ENCODE measurements at places on chromosomes 13 and 19.

DNA sequence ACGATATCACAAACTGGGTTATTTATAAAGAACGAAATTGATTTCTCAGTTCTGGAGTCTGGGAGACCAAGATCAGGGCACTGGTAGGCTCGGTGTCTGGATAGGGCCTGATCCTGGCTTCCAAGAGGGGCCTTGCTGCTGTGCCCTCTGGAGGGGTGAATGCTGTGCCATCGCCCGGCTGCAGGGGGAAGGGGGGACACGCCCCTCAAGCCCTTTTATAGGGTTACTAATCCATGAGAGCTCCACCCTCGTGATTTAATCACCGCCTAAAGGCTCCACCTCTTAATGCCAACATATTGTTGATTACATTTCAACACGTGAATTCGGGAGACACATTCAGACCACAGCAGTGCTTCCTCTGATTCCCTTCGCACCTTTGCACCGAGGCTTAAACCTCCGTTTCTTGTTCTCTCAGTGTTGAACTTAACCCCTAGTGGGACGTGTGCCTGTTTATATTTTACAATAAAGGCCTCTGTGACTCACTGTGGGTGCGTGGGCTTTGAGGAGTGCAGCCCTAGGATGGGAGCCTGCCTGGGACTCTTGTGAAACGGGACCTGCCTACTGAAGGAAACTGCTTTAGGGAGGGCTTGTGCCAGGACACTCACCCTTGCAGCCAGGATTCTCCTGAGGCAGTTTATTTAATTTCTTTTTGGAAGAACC lies 52.4 kb upstream of the SPATA13 start:
- no peak for DNase-seq

GRCh38 chr19:41844601-41845000 lies at the start of gene LYPD4:
Gene LYPD4 (minus strand): TSS chr19:41844683. CDS start chr19:41839285, 5,398 bp downstream.
- no peak for DNase-seq

- DNase-seq: no peak
Observed at GRCh38 chr19:58570770-58571574, 2.2 kb downstream of the MZF1 start.

DNA sequence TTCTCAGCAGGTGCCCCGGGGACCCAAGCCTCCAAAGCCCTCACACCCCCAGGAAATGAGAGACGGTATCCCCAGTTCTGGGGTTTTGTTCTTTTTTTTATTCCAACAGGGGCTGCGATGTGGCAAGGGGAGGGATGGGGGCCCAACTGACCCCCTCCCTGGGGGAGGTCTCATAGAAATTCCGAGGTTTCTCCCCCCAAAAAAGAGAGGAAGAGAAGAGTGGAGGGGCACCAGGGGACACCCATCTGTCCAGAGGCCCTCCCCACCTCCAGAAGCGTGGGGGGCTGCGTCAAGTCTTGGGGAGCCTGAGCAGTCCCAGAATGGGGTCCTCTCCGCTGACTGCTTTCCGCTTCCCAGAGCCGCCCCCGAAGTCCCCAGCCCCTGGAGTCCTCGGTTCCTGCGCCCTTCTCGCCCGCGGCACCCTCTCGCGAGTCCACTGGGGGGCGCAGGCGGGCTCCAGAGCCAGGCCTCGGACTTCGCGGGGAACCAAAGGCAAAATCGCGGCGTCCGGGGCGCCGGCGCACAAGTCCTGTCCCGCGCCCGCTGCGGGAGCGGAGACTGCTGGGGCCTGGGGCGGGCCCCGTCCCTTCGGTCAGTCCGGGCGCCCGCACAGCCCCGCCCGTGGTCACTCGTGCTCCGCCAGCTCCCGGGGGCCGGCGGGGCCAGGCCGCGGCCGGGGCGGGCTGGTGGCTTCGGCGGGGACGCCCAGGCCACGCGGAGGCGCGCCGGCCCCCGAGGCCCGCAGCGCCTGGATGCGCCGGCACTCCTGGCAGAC lies 4.4 kb upstream of the ATP1A3 start:
- peak; percentile 23 for DNase-seq

DNA sequence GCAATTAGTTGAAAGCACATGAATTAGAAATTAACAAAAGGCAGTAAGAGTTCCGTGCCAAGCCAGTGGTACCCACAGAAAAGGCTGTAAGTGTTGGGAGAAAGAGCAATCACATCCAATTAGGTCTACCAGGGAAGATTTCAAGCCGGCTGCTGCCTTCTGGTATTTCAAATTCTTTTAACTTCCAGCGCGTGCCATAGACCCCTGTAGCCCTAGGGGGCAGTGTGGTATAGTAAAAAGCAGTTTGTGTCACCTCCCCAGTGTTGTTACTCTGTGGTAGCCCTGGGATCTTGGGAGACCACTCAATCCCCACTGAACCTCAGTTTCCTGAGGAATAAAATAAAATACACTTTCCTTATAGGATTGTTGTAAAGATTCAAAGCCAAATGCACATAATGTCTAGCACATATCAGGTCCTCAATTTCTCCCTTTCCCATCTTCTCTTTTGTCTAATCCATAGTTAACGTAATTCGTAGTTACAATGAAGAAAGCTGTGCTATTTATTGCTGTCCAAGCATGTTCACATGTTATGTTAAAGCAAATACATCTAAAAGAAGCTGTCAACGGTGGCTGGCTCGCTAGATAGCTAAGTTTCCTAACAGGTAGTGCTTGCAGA lies 230.2 kb downstream of the TDRD3 start:
- DNase-seq: no peak

DNA sequence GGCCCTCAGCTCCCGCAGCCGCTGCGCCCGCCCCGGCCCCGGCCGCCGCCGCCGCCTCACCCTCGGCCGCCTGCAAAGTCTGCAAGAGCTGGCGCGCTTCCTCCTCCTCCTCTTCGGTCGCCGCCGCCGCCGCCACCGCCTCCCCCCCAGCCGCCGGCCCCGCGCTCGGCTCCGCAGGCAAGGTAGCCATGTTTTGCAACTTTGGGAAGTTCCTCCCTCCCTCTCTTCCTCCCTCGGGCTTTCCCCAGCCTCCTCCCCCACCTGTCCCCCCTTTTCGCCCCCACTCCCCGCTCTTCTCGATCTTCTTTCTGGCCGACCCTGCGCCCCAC lies 433 bp downstream of the SIX5 start:
- no peak for DNase-seq

GRCh38 chr13:98524391-98524790 lies 52.5 kb downstream of the STK24 start:
- DNase-seq: no peak

GRCh38 chr13:65725006-65725405 lies 1505.1 kb downstream of the PCDH9 start:
- DNase-seq: no peak

DNA sequence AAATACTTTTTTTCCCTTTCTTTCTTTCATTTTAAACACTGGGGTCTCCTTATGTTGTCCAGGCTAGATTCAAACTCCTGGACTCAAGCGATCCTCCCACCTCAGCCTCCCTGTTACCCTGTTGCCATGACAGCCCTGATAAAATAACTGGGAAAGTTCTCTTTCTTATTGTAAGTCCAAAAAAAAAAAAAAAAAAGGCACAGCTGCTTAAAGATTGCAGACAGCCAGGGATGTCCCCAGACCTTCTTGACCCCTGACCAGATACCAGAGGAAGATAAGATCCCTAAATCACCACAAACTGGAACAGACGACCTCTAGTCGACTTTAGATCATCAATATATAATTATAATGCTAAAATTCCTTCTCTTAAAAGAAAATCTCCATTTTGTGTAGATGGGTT lies 1.1 kb upstream of the MVB12A start:
- DNase-seq: no peak

DNA sequence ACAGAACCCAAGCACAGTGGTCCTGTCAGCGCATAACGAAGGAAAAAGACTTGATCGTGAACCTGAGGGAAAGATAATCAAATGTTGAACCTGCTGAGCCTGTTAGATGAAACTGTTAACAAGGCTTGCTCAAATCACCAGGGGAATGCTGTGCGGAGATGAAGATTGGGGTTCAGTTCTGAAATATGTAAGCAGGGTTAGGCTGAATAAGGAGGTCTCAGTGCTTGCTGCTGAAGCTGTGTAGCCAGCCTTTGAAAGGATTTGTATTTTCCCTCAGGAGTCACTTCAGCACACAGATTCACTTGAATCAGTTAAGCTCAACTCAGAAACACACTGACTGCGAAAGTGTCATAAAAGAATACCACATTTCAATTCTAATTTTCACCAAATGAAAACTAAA lies 793.5 kb downstream of the OLFM4 start:
- DNase-seq: peak; percentile 0

DNA sequence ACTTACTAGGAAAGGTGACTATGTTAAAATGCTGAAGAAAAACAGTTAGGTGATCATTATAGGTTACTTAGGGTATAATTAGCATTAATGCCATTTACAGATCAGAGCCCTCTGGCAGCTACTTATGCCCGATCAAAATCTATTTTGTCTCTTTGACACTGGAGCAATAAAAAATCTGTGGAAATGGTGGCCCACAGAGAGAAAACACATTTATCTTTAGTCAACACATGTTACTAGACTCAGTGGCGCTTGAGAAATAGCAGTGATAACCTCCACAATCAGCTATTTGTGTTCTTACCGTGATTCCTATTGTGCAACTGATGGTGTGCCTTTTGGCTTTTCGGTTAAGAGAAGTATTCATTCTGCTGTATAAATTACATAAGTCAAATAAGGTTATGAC lies 1519.6 kb downstream of the PCDH9 start:
- no peak for DNase-seq

- DNase-seq: no peak
Observed at GRCh38 chr13:113638173-113638746, 19.7 kb downstream of the ATP4B start.

DNA sequence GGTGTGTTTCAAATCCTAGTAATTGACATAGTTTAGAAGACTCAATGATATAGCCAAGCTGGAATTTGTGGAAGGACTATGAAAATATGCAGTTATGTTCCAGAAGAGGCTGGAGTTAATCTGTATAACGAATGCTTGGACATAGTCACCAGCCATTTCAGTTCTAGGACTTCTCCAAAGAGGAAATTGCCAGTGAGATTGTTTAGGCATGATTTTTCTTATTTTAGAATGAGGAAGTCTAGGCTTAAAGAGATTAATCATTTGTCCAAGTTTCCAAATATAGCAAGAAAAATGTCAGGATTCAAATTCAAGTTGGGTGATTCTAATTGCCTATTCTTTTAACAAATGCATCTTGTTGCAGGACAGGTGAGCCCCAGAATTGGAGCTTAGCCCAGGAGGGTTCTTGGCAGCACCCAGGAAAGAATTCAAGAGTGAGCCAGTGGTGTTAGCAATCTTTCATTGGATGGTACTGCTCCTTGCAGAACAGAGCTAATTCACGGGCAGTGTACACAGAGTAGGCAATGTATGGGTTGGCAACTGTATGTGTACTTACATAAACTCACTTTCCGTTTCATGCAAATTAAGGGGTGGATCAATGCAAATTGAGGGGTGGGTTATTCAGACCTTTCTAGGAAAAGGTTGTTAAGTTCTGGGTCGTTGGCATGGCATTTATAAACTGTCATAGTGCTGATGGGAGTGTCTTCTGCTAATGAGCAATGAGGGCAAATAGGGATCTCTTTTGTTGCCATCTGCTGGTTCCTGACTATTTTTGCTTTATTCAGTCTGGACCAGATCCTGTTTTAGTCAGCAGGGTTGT lies 763.1 kb upstream of the SLITRK1 start:
- DNase-seq: no peak

- DNase-seq: no peak
Observed at GRCh38 chr13:60509601-60510386, 112.8 kb downstream of the TDRD3 start.

DNA sequence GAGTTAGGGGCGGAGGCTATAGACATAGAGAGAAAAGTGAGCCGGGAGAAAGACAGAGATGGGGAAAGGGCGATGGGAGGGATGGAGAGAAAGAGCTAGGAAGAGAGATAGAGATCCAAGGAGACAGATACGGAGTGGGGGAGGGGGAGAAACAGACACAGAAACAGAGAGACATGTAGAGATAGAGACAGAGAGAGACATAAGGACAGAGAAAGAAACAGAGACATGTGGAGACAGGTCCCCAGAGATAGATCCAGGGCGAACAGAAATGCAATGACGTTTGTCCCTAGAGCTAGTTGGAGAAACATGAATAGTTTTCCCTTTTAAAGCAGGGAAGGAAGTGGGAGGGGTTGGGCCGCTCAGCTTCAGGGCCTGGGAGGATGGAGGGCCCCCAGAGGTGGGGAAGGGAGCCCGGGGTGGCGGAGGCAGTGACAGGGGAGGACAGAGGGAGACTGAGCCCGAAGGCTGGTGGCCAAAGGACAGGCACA lies 4.6 kb downstream of the PPP1R14A start:
- DNase-seq: peak; percentile 20

GRCh38 chr13:46350003-46350402 lies 37.0 kb downstream of the RUBCNL start:
- no peak for DNase-seq

DNA sequence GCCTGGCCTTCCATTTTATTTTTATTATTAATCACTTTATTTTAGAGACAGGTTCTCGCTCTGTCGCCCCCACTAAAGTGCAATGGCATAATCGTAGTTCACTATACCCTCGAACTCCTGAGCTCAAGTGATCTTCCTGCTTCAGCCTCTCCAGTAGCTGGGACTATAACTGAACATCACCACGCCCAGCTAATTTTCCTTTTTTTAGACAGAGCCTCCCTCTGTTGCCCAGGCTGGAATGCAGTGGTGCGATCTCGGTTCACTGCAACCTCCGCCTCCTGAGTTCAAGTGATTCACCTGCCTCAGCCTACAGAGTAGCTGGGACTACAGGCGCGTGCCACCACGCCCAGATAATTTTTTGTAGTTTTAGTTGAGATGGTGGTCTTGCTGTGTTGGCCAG lies 6.7 kb upstream of the PAN3 start:
- no peak for DNase-seq

DNA sequence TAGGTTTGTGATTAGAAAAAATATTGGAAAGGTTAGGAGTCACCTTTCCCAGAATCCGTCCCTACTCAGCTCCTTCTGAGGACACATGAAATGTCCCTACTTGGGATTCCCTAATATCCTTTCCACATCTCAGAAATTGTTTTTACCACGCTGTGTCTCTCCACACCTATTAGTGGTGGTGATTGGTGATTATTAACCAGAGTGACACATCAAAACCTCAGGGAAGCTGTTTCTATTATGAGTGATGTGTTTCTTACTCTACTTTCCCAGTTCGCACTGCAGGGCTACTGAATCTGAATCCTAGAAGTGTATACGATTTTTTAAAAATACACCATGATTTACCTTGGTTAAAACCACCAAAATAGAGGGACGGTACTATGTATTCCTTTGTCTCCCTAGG lies 460.8 kb downstream of the TBC1D4 start:
- no peak for DNase-seq

DNA sequence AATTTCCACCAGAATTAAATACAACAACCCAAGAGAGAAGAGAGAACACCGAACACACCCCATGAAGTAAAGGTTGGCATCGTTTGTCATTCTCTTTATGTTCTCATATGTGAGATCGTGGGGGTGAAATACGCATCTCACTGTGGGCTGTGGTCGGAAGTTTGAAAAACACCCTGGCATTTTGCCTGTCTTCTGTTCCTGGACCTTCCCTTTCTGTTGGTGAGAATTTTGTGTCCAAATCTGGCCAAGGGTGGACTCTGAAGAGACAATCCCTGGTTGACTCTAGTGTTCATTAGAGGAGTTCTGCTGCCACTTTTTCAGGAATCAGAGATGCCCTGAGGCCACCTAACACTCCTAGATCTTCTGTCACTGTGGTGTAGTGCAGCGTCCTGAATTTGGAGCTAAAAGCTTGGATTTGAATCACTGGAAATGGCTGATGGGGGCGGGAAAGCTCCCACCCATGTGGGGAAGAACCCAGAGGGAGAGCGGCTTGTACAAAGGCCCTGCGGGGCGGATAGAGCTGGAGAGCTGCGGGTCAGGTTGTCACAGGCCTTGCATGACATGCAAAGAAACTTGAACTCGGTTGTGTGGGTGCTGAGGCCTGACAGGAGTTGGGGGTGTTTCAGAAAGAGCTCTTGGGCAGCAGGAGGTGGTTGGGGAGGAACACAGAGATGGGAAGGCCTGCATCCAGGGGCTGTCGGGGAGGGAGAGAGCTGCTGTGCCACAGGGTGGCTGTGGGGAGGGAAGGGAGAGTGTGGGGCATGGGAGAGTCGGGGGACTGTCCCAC lies 11.1 kb upstream of the SPATA13 start:
- no peak for DNase-seq

Data from substantia nigra (tissue), 51 donors.